ENCODE measurements at places on chromosomes 2 and 18.

- no peak for DNase-seq
Observed at GRCh38 chr2:193847130-193847529, 1652.4 kb upstream of the TMEFF2 start.

DNA sequence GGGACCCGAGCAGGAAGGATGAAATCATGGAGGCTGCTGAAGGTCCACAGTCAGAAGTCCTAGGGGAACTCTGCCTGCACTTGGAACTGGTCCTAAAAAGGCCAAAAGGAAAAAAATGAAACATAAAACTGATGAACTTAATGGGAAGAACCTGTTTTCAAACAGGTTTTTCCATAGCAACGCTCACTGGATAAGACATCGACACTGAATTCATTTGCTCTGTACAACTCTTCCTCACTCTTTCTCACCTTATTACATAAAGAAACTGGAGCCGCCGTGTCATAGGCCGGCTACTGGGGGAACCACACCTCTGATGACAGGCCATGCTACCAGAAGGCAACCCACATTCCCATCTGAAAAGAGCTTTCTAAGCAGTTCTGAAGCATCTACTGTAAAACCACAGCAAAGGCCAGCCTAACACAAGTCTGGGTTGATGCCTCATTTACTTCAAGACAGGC is 83.6 kb downstream of the FARSB start:
- DNase-seq, result no peak

DNA sequence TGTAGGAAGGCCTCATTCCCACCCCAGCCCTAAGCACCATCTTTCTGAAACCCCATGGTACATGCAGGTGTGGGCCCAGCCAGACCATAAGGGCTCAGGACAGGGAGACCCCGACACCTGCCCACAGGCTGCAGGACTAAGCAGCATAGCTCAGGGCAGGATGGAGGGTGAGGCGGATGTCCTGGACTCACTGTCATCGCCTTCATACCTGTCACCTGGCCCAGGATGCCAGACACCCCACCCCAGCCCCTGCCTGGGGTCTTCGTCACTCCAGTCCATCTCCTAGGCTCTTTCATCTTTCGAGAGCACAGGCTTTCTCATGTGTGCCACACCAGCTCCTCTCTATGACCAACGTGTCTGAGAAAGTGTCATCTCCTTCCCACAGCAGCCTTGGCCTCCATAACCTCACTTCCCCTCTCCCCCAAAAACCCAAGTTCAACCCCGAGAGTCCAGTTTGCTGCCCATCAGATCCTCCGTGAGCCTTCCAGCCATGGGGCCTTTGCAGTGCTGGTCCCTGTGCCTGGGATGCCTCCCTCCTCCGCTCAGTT is 71.5 kb downstream of the EMX1 start:
- no peak for DNase-seq

GRCh38 chr2:6683516-6683915 is 182.2 kb downstream of the CMPK2 start:
- no peak for DNase-seq

DNA sequence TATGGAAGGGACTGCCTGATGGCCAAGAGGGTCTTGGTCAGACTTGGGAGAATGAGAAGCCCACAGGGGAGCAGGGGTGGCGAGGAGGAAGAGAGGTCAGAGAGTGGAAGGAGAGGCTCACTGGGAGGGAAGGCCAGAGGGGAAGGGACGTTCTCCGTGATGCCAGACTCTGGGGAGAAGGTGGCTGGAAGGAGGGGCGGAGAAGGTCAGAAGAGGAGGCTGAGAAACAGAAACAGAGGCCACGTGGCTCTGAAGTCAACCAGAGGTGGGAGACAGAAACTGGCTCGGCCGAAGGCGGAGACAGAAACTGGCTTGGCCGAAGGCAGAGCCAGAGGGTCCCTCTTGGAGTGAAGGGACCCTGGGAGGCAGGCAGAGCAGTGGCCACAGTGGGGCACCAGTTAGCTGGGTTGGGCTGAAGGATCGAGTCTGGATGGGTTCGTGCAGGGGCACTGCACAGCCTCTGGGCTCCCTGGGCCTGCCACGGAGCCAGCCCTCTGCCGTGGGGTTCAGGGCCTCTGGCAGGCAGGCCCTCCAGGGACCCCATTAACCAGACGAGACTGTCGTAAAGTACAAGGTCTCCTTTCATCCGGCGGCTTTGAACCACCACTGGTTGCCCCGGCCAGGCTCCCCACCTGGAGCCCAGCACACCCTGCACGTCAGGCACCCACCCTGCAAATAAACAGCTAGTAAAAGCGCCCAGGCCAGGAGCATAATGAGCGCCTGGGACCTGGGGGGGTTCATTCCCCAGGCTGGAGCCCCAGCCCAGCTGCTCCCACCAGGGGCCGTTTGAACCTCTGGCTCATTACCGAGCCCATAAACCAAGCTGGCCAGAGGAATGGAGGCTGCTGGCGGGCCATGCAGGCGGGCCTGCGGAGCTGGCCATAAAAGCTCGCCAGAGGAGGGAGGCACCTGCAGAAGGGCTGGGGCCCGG is 218.8 kb downstream of the DYSF start:
- DNase-seq, result no peak

DNA sequence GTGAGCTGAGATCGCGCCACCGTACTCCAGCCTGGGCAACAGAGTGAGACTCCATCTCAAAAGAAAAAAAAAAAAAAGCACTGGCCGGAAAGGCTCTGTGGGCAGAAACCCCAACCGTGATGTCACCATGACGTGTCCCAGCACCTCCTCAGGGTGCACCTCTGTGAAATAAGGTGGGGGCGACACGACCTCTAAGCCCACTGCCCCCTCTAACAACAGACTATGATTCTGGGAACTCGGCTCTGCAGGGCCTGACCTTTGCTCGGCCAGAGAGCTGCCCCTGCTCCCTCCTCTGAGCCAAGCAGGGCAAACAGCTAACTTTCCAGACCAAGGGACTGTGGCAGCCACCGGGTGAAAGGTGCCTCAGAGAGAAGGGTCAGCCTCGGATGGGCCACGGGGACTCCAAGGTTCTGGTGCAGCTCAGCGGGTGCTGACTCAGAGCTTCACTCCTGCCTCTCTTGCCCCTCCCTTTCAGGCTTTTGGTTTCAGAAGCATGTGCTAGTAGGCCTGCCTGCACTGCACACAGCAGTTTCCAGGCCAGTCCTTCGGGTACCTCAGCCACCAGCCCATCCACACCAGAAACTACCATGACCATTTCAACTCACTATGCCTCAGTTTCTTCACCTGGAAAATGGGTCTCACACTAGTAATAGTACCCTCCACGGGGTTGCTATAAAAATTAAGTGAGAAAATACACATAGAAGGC is 8.0 kb downstream of the TMBIM1 start:
- peak; percentile 83 for DNase-seq

DNA sequence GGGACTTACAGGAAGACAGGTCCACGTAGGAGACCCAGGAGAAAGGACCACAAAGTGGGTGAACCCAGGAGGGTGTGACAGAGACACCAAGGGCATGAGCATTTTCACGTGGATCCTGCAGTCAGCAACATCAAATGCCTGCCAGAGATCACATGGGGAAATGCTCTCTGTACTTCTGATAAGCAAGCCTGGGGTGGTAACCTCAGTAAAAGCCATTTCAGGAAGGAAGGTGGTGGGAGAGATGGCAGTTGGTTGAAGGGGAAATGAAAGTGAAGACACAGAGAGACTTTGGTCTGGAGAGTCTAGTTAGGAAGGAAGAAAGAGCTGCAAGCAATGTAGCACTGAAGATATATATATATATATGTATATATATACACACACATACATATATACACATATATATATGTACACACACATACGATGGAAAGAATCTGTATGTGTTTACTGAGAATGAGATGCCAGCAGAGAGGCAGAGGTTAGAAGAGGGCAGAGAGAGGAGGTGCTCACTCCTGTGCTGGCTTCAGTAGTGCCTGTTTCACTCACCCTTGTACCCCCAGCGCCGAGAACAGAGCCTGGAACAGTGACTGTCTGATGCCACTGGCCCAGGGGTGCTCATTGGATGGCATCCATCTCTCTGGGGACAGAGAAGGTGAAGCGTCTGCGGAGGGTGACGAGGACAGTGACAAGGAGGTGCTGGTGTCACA is 314.9 kb downstream of the AFF3 start:
- no peak for DNase-seq

GRCh38 chr2:141889788-141890187 is 241.0 kb downstream of the LRP1B start:
- DNase-seq, result no peak

DNA sequence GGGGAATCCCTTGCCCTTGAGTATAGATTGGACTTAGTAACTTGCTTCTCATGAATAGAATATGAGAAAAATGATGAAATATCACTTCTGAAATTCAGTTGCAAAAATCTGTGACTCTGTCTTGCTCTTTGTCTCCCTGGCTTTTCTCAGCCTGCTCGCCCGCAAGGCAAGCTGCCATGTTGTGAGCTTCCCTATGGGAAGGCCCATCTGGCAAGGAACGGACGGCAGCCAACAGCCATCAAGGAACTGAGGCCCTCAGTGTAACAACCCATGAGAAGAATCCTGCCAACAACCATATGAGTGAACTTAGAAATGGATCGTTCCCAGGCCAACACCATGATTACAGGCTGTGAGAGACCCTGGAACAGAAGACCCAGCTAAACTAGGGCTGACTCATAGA is 58.4 kb upstream of the PGAP1 start:
- no peak for DNase-seq
